Activated CD8-positive, alpha-beta T cell treated with anti-CD3 and anti-CD28 coated beads for 36 hours (primary cell): ENCODE measurements at places on chromosomes 12 and 14.
A peak's percentile ranks its signal among the peaks of the same experiment; 100 is the strongest.

DNA sequence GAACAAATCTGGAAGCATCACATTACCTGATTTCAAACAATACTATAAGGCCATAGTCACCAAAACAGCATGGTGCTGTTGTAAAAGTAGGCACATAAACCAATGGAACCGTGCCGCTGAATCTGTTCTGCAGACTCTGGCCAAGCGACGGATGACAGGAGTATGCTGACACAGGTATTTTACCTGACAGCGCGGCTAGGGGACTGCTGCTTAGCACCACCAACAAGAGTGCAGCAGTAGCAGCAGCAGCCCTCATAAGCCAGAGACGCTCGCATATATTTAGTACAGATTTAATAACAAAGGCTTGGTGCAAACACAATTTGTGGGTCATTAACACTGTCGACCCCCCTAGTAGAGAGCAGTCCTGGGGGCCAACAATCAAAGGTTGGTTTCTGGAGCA is 677.6 kb upstream of the LMO3 start:
- no peaks in the 10 kb centered on the region for H3K4me1 ChIP-seq
- no peak for DNase-seq
- H3K36me3 ChIP-seq = no peaks in the 10 kb centered on the region
- H3K27ac ChIP-seq = no peak overlapping the region
- no peaks in the 10 kb centered on the region for H3K27me3 ChIP-seq

DNA sequence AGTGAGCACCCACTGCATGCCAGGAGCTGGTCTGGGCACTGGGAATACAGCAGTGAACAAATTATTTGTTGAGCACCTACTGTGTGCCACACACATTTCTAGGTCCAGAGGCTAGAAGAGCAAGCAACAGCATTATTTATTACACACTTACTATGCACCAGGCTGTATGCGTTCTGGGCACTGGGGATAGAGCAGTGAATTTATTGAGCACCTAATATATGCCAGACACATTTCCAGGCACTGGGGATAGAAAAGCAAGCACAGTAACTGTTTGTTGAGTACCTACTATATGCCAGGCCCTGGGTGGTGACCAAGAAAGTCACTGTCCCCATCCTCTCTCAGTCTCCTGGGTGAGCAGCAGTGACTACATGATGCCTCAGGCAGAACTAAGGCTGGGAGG is 107.5 kb upstream of the NCOR2 start:
- no peaks in the 10 kb centered on the region for H3K27me3 ChIP-seq
- no peak overlapping the region for H3K27ac ChIP-seq
- no peak overlapping the region for H3K4me3 ChIP-seq
- H3K36me3 ChIP-seq = no peaks in the 10 kb centered on the region
- no peaks in the 10 kb centered on the region for H3K4me1 ChIP-seq
- no peak for DNase-seq

- H3K36me3 ChIP-seq = no peaks in the 10 kb centered on the region
- no peaks in the 10 kb centered on the region for H3K27me3 ChIP-seq
- H3K27ac ChIP-seq = no peak overlapping the region
- no peak overlapping the region for H3K4me3 ChIP-seq
- no peak for DNase-seq
Measured at GRCh38 chr14:83151571-83151970, 1617.9 kb upstream of the SEL1L start.

DNA sequence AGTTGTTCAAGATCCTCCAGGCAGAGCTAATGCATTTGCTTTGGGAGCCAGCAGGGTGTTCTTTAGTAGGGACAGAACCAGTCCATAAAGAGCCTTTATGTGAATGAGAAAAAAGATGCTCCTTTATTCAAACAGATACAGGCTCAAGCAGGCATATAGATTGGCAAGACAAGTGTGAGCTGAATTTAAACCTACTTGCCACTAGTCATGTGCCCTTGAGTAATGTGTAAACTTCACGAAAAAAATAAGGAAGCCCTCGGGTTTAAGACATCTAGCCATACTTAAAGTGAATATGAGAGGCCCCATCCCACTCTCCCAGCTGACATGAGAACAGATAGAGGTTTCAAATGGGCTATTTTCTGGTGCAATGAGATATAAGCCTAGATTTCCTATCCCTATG is 43.1 kb upstream of the STRAP start:
- peaks cover 4% of the 10 kb centered on the region for H3K27me3 ChIP-seq
- H3K36me3 ChIP-seq = no peaks in the 10 kb centered on the region
- no peaks in the 10 kb centered on the region for H3K4me1 ChIP-seq

GRCh38 chr12:110281549-110282299 is 677 bp downstream of the ATP2A2 start:
- H3K4me1 ChIP-seq = peaks cover 45% of the 10 kb centered on the region
- peak overlapping the region; percentile 94 for H3K4me3 ChIP-seq
- DNase-seq = peak; percentile 56
- H3K27me3 ChIP-seq = peaks cover 3% of the 10 kb centered on the region
- peaks cover 41% of the 10 kb centered on the region for H3K36me3 ChIP-seq
- peak overlapping the region; percentile 88 for H3K27ac ChIP-seq
